ENCODE measurements at places on chromosomes 5 and 9. TPM values are rescaled to one million over a fixed set of nuclear protein-coding genes. Genes with fewer than 3 reads are reported as not detected.

FAM163B gene
- total RNA-seq: not detected

NMUR2 gene
- not detected for total RNA-seq

RNF183 gene
- not detected for total RNA-seq

TEX48 gene
- not detected for total RNA-seq

LRRC26 gene
- not detected for total RNA-seq

GPSM1 gene
- 22.7 TPM for total RNA-seq

SLC23A1 gene
- total RNA-seq: not detected

ARL14EPL gene
- total RNA-seq: not detected

ROR2 gene
- 5.8 TPM for total RNA-seq

TMEM174 gene
- not detected for total RNA-seq

DOCK8 gene
- 42.8 TPM for total RNA-seq

OR1J1 gene
- total RNA-seq: not detected

SPACA9 gene
- total RNA-seq: 5.5 TPM

SHLD3 gene
- total RNA-seq: 2.7 TPM

TRIM36 gene
- 4.4 TPM for total RNA-seq

TICAM2 gene
- 10.6 TPM for total RNA-seq

CCL27 gene
- total RNA-seq: not detected

B4GALT7 gene
- total RNA-seq: 18.9 TPM

PCDHA3 gene
- 0.33 TPM for total RNA-seq

CCDC192 gene
- not detected for total RNA-seq

PITX1 gene
- not detected for total RNA-seq

CCNJL gene
- 2.6 TPM for total RNA-seq

TSSK1B gene
- total RNA-seq: not detected

ADRB2 gene
- total RNA-seq: 2.2 TPM

DMGDH gene
- total RNA-seq: 5.2 TPM

SELENOP gene
- total RNA-seq: 580 TPM

DOCK2 gene
- total RNA-seq: 53.7 TPM

SPATA31D4 gene
- not detected for total RNA-seq

SLC34A3 gene
- total RNA-seq: not detected

CLIC3 gene
- total RNA-seq: 3.8 TPM

MGAT1 gene
- total RNA-seq: 143 TPM

ADCY2 gene
- total RNA-seq: 9.3 TPM

IFNA13 gene
- total RNA-seq: not detected

ANKRD31 gene
- 0.16 TPM for total RNA-seq

IFNA2 gene
- not detected for total RNA-seq

KCNT1 gene
- 0.78 TPM for total RNA-seq

NHP2 gene
- total RNA-seq: 70.6 TPM

CYSRT1 gene
- not detected for total RNA-seq

LRRC70 gene
- total RNA-seq: 13.1 TPM

BTNL3 gene
- total RNA-seq: not detected

All from aorta (tissue), 5 donors.